ENCODE measurements at places on chromosomes 12 and 14.
A peak's percentile ranks its signal among the peaks of the same experiment; 100 is the strongest.

GRCh38 chr12:62448436-62448835, 18.2 kb upstream of the MON2 start:
- no peak overlapping the region for H3K4me3 ChIP-seq
- H3K4me1 ChIP-seq: no peaks in the 10 kb centered on the region
- no peaks in the 10 kb centered on the region for H3K27me3 ChIP-seq
- H3K36me3 ChIP-seq: no peaks in the 10 kb centered on the region

DNA sequence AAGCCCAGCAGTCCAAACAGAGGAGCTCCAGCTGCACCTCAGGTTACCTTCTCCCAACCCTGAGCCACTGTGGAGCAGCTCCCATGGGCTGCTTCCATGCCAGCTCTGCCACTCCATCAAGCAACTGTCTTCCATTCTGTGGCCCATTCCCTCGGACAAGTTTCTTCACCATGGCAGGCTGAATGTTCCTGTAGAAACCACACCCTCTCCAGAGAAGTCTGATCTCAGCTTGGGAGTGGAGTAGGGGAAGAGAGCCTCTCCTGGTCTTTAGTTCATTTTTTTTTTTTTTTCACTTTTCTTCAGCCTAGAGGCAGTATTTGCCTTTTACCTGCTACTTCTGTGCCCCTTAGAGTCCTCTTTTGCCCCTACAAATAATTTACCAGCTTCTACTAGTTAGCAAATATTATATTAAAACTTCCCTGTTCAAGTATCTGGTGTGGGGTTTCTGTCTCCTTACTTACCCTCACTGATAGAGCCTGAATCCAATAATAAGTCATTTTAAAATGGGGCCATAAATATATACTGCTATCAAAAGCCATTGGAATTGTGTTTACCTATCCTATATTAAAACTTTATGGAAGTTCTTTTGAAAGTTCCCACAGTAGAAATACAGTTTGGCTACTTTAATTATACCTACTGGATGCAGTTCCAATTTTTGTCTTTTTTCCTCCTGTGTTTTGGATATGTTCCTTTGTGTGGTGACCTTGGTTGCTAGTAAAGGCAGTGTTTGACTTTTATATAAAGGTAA, 11.7 kb upstream of the SLC17A8 start:
- no peak overlapping the region for H3K27ac ChIP-seq
- no peaks in the 10 kb centered on the region for H3K4me1 ChIP-seq
- H3K27me3 ChIP-seq: no peaks in the 10 kb centered on the region
- H3K36me3 ChIP-seq: no peaks in the 10 kb centered on the region
- no peak for DNase-seq

DNA sequence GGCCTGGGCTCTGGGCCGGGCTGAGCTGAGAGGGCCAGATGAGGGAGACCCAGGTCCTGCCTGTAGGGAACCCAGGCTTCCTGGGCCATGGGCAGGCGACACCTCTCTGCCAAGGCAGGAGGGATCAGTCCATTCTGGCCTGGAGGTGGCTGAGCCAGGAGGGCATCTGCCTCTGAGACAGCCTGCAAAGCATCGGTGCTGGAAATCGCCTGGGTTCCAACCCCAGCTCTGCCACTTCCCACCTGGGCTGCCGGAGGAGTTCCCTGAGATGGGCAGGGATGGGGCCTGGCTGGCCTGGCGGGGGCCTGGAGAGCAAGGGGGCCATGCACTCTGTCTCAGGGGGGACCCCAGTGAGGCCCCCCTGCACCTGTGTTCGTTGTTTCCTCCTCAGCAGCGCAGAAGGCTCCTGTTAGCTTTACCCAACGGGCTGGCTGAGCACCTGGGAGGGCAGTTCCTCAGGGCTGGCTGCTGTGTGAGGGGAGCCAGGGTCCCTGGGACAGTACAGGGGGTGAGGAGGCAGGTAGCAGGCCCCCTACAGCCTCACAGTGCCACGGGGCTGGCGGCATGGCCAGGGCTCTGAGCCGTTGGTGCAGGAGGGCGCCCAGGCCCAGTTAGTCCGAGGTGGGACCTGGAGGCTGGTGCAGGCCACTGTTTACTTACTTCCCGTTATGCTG, 50.5 kb downstream of the KIF26A start:
- no peaks in the 10 kb centered on the region for H3K36me3 ChIP-seq
- no peak for DNase-seq
- no peak overlapping the region for H3K4me3 ChIP-seq
- no peaks in the 10 kb centered on the region for H3K4me1 ChIP-seq
- H3K27ac ChIP-seq: no peak overlapping the region
- peaks cover 75% of the 10 kb centered on the region for H3K27me3 ChIP-seq

DNA sequence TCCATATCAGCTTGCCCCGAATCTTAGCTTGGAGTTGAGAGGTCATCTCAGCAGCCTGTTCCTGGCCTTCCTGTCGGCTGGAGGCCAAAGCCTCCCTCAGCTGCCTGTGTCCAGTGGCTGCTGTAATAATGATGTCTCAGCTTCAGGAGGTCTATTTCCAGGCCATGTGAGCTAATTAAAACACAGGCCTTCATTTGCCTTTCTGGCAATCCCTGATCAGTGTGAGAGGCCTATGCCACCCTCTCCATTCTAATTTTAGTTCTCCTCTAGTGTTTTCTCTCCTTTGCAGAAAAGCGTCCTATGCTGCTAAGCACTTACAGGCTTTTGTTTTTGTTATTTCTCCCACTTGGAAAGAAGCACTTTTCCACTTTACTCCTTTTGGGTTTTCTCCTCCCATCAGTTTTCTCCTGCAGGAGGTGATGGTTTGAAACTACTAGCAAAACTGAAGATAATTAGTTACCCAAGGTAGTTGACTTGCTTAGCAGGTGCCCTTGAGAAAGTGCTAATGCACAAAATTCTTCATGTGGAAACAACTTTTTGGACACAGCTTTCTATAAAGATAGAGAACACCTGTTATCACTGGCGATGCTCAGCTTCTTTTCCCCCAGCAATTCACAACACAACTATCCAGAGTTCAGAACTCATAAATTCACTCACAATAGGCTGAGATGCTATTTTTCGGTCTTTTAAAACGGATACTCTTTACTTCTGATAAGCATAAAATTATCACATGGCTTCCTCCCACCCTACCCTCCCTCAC, 255.3 kb upstream of the GARIN6 start:
- H3K36me3 ChIP-seq: no peaks in the 10 kb centered on the region
- H3K4me1 ChIP-seq: no peaks in the 10 kb centered on the region
- H3K27ac ChIP-seq: no peak overlapping the region
- no peak overlapping the region for H3K4me3 ChIP-seq

DNA sequence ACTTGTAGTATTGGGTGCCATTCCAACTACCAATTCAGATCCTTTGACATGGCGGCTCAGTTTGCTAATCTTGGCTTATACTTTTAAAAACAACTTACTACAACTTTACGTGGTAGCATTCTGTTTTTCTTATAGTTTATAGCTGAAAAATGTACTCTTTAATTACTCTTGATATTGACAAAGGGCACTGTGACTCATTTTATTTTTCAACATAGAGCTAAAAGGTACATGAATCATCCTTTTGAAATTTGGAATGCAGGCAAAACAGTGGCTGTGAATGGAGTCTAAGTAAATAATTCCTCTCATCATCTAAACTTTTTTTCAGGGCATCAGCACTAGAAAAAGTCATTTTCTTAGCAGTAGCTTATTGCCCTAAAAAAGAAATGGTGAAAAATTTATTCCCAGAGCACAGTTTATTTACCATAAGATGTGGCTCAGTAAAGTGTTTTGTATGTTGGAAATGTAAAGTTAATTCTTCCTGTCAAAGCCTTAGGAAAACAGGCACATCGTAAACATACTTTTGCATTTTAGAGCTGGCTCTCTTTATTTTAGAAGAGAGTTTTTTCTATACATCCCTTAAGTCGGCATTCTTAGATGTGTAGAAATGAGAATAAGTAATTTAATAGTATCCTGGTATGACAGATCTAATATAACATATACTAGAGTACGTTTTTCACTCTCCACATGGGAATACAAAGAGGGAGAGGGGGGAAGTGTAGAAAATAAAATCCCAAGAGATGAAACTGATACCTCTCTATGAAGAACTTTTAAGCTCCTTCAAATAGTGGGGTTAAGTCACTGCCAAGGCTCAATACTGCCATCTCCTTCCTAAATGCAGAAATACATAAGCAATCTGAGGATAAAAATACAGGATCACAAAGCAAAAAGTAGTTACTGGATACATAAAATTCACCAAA, 55.2 kb downstream of the SLC25A21 start:
- no peak for DNase-seq
- peaks cover 22% of the 10 kb centered on the region for H3K4me1 ChIP-seq
- peak overlapping the region; percentile 85 for H3K27ac ChIP-seq
- no peaks in the 10 kb centered on the region for H3K27me3 ChIP-seq
- no peak overlapping the region for H3K4me3 ChIP-seq
- no peaks in the 10 kb centered on the region for H3K36me3 ChIP-seq

DNA sequence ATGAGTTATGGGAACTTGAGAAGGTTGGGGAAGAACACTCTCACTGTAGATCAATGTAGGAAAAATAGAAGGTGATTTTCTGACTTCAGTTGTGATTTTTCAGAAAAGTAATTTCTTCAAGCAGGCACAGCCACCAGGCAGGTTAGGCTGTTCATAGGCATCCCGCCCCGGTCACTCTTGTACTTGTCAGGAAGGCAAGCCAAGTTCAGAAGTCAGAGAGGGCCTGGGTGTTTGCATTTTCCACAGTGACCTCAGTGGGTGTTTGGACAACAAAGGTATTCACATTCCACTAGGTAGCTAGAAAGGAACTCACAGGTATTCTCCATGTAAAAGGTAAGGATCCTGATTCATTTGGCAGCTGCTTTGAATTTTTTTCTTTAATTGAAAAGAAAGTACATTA, 3.0 kb upstream of the FAM234B start:
- DNase-seq: no peak
- H3K4me3 ChIP-seq: no peak overlapping the region
- H3K27ac ChIP-seq: no peak overlapping the region
- H3K27me3 ChIP-seq: no peaks in the 10 kb centered on the region
- H3K36me3 ChIP-seq: no peaks in the 10 kb centered on the region

DNA sequence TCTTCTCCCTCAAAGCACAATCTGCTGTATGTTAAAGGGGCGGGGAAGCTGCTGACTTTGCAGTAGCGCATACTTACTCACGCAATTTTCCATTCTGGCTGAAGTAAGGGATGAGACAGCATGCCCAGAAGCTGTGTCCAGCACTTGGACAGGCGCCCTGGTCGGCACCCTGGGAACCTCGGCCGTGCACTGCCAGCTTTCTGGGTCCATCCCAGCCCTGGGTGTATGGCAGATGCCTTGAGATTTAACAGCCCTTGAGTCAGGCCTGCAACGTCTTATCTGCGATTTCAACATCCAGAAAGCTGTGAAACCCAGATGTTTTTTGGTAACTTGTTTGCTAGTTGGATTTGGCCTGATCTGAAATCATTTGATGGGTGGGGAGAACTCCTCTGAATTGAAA, 16.1 kb downstream of the EML1 start:
- no peaks in the 10 kb centered on the region for H3K4me1 ChIP-seq
- H3K27me3 ChIP-seq: no peaks in the 10 kb centered on the region
- no peaks in the 10 kb centered on the region for H3K36me3 ChIP-seq
- H3K4me3 ChIP-seq: no peak overlapping the region
- no peak overlapping the region for H3K27ac ChIP-seq

DNA sequence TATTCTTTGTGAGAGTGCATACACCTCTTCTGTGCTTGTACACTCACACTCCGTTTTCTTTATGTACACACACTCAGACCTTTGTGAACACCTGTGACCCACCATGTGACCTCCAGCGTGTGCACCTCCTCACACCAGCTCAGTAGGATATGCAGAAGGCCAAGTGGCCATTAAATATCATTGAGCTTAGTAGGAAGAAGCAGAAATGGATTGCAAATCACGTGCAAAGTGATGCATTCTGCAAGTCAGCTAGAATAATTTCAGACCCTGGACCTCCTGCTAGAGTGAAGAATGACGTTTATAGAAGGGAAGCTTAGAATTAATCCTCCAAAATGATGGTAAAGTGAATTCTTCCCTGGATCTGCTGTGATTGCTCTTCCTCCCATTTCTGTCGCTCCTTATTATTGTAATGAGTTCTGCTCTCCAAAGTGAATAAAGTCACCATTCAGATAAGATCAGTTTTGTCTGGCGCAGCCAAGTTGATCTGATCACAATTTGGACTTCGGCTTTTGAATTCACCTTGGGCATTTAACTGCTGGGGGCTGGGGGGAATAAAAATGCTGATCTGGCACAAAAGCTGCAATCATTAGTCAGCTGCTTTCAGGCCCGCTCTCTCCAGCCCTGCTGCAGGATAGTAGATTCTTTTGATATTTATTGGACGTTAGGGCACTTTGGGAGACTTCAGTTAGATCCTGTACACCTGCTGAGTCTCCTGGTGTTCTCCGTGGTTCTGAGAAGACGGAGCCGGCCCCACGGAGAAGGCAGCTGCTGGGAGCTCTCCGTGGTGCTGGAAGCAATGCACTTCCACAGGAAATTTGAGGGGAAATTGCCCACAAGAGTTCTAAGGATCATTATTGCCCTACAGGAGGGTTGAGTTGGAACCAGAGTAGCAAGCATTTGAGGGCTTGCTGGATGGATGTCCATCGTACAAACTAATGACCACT, 12.4 kb upstream of the NRXN3 start:
- H3K27me3 ChIP-seq: 0 out of 2 replicates have a peak, but pooled peaks cover 5% of the 10 kb centered on the region
- no peak overlapping the region for H3K27ac ChIP-seq
- H3K4me1 ChIP-seq: no peaks in the 10 kb centered on the region
- no peak overlapping the region for H3K4me3 ChIP-seq

DNA sequence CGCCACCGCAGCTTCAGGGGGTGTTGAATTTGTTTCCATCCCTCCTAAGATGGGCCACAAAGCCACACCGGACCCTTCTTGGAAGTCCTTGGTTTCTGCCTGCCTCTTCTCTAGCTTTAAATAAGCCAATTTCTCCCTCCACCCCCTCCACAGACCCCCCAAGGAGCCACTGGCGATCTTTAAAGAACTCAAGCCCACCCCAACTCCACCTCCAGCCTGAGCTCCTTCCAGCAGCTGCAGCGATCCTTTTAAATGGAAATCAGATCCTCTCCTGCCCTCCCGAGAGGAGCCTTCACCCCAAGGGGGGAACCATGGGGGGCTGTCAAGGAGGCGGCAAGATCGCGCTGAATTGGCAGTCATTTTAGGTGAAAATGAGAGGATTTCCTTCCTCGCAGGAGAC, 133.1 kb downstream of the NCOR2 start:
- peaks cover under 1% of the 10 kb centered on the region for H3K4me1 ChIP-seq
- DNase-seq: no peak

DNA sequence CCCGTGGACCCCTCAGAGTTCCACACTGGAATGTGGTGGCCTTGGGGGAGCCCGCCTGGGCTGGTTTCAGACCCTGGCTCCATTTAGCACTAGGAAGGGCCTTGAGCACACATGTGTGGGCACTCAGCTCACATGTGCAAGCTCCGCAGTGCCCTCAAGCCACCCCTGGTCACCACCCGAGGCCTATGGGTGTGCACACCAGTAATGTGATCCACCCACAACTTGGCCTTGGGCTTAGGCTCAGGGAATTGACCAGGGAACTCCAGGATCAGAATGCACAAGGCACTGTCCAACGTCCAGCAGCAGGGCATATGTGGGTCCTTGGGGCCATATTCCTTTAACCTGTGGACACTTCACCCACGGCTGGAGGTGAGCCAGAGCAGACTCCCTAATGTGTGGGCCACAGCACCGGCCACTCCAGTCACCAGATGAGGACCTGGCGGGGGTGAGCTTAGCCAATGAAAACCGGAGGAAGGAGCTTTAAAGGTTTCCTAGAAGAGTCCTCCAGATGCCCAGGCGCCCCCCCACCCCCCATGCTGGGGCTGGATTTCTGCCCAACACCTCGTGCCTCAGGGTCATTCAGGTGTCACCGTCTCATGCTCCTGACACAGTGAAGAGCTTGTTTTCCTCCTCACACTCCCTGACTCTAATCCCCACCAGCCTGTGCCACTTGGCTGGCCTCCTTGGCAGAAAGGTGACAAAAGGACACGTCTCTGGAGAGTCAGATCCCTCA, 209.2 kb downstream of the ZFP36L1 start:
- H3K27me3 ChIP-seq: no peaks in the 10 kb centered on the region
- H3K4me1 ChIP-seq: peaks cover 28% of the 10 kb centered on the region
- no peak for DNase-seq
- no peak overlapping the region for H3K4me3 ChIP-seq
- H3K27ac ChIP-seq: no peak overlapping the region
